Suprapubic skin (tissue), 4 donors: ENCODE measurements at places on chromosomes 6 and 20. TPM values are rescaled to one million over a fixed set of nuclear protein-coding genes. Genes with fewer than 3 reads are reported as not detected.
A peak's percentile ranks its signal among the peaks of the same experiment; 100 is the strongest.

GRCh38 chr20:18056174-18057100 is 1.3 kb downstream of the OVOL2 start:
- no peak for DNase-seq

DNA sequence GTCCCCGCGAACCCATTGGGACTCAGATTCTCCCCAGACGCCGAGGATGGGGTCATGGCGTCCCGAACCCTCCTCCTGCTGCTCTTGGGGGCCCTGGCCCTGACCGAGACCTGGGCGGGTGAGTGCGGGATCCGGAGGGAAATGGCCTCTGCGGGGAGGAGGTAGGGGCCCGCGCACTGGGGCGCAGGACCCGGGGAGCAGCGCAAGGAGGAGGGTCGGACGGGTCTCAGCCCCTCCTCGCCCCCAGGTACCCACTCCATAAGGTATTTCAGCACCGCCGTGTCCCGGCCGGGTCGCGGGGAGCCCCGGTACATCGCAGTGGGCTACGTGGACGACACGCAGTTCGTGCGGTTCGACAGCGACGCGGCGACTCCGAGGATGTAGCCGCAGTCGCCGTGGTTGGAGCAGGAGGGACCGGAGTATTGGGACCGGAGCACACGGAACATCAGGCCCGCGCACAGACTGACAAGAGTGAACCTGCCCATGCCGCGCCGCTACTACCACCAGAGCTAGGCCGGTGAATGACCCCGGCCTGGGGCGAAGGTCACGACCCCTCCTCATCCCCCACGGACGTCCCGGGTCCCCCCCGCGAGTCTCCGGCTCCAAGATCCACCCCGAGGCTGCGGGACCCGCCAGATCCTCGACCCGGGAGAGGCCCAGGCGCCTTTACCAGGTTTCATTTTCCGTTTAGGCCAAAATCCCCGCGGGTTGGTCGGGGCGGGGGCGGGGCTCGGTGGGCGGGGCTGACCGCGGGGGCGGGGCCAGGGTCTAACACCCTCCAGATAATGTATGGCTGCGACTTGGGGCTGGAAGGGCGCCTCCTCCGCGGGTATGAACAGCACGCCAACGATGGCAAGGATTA is 15.7 kb upstream of the HLA-A start:
- peak; percentile 86 for DNase-seq

GRCh38 chr6:169185011-169185521 is 68.6 kb downstream of the THBS2 start:
- DNase-seq = no peak

DNA sequence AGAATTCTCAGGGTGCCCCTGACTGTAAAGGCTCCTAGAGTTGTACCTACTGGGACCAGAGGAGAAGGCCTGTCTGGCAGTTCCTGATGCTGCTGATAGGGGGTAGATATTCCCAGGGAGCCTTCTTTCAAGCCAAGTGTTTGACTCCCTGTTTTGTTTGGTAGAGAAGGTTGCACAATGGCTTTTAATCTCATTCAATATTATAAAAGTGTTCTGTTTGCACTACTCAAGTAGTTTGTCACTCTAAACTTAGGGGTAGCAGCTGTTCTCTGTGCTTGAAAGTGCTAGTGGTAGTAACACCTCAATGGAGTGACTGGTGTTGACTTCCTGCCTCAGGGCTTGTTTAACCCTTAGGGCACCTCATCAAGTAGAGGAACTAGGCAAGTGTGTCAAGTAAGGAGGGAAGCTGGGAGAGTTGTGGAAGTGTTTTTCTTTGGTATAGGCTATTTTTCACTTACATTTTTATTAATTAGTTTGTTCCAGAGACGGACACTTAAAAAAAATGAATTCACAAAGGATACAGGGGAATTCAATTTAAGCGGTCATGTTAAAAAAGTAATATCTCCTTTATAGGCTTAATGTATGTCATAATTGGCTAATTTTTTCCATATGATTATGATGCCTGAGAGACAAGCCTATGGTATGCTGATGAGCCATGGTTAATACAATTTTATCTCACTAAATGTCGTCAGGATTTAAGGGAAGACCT is 38.1 kb downstream of the BICRAL start:
- no peak for DNase-seq

GRCh38 chr6:127868338-127868737 is 32.5 kb downstream of the THEMIS start:
- no peak for DNase-seq

GRCh38 chr6:45684476-45684875 is 306.7 kb upstream of the SUPT3H start:
- DNase-seq = no peak

DNA sequence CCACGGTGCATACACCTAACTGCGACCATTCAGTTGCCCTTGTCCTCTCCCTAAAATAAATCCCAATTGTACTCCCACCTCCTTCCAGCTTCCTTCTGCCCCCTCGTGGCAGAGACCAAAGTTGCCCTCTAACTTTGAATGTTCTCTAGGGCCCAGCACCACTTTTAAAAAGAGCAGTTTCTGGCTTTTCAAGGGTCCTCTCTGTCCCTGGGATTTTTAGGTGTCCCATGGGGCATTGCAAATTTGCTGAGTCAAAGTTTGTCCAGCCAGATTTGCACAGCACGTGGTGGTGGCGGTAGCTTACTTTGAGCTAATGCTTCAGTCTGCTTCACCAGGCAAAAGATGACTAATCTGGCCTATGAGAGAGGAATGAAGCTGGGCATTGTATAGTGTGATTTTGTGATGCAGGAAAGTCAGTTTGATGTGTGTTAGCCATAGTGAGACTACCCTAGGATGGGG is 100.2 kb downstream of the PERP start:
- no peak for DNase-seq

DNA sequence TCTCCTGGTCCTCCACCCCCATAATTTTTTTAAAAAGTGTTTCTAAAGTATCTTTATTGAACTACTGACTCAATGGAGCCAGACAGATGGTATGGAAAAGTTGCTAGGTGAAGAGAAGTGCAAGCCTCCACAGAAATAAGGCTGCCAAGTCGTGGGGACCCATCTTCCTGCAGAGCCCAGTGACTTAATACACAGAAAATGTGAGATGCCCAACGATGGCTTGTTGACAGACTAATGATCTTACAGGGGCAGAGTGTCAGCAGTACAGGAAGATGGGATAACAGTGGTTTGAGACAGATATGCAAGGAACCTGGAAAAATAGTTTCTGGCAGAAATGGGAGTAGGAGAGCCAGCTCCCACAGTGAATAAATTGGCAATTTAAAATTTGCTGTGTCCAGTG is 43.3 kb downstream of the FYN start:
- no peak for DNase-seq

GRCh38 chr6:30819297-30819917 is 64.9 kb upstream of the DDR1 start:
- DNase-seq = no peak

DNA sequence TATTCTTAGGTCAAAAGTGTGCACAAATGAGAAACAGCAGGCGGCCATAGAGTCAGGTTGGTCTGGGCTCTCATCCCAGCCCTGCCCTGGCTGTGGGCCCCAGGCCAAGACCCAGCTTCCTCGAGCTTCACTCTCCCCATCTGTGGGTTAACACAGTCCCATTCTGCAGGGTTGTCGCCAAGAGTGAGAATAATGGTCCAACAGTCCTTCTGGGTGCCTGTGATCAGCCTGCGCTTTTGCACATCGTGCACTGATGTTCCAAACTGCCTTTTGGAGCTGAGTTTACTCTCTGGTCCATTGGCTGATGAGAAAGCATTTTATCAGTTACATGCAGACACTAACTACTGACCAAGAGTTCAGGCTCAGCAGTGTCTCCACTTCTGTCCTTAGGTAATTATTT is 82.6 kb downstream of the INSM1 start:
- DNase-seq = no peak

DNA sequence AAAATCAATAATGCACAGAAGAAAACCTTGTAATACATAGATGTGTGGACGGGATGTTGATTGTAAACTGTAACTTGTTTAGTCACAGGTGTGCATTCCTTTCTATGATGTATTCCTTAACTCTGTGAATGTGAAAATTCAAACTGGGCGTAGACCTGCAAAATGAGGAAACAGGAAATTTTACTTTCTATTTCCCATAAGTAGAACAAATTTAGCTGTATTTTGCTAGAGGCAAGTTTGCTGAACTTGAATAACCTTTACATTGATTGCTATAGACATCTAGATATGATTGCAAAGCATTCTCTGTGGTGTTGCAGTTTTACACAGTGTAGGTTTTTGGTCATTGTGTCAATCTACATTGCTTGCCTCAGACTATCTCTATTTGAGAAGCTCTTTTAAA is 368.4 kb upstream of the MAN1A1 start:
- no peak for DNase-seq

- no peak for DNase-seq
These were observed 45.8 kb upstream of the TNFRSF21 start for GRCh38 chr6:47355496-47355895.

DNA sequence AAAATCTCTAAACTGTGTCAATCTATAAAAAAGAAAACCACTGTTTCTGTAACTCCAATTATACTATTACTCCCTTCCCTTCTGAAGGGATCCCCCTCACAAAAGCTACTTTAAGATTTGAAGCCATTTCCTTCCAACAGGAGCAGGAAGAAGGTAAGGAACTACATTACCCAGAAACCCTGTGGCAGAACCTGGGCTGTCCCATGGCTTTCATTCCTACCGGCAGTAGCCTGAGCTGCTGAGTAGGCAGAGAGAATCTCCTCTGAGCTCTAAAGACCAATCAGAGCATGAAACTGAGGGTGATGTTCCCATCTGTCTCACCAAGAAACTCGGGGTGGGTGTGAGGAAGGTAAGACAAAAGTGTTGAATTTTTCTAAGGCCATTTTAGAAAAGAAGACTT is 108.0 kb upstream of the LRFN2 start:
- no peak for DNase-seq

- DNase-seq = no peak
These were observed 21.3 kb downstream of the SPATA2 start for GRCh38 chr20:49894073-49894470.

- no peak for DNase-seq
These were observed 9.7 kb upstream of the CCN6 start for GRCh38 chr6:112044196-112044595.

DNA sequence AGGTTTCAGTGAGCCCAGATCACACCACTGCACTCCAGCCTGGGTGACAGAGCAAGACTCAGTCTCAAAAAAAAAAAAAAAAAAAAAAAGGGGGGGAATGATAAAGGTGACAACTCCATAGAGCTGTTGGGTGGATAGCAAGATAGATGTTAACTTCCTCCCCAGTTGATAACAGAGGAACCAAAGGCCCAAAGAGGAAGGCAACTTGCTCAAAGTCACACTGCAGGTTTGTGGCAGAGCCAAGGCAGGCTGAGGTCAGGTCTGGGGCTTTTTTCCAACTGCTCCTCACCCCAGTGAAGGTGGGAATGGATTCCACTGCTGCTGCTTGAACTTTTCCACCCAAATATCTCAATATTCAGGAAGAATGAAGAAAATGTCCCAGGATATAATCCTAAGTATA is 26.7 kb downstream of the HCK start:
- no peak for DNase-seq

DNA sequence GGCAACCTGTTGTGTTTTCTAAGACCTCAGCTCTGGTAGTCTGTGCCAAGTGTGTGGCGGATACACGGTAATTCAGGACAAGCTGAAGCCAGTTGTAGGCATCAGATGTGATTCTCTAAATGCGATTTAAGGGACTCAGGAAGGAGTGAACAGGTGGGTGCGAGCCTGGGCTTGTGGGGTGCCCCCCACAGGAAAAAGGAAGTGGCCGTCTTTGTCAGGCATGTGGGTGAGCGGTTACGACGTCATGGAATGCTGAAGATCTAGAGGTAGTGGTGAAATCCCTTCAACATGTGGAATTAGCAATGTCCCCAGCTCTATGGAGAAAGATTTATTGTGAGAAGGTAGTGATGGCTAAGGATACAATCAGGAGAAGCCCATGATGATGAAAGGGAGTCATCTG is 95.1 kb upstream of the EXOC2 start:
- DNase-seq = no peak

GRCh38 chr6:159894991-159895390 is 4.2 kb downstream of the MAS1 start:
- DNase-seq = no peak

- no peak for DNase-seq
These were observed 735 bp downstream of the SOBP start for GRCh38 chr6:107490566-107491137.

DNA sequence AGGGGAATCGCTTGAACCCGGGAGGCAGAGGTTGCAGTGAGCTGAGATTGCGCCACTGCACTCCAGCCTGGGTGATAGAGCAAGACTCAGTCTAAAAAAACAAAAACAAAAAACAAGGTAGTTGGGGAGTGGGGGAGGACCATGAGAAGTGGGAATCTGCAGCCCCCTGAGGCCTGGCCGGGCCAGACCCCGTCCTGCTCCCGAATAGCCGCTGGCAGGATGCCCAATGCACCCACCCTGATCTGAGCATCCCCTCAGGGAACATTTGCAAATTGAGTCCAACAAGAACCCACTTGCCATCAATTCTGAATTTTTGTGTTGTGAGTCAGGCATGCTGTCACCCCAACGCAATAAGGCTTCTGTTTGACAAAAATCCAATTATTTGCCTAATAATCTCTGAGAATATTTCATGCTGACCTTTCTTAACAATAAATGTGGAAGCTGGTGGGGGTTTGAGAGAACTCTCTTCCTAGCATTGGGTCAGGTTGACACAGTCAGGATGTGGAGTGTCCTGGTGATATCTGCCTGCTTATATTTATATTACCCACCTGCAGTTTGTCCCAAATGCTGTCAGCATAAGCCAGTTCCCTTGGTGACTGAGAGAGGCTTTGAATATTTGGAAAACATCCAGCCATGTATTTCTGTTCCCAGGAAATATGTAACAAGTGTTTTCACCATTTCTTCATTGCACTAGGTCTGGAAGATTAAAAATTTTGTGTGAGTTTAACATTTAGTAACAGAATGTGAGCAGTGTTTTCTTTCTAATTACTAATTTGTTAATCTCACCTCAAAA is 28.4 kb upstream of the FRMD1 start:
- DNase-seq = no peak

DNA sequence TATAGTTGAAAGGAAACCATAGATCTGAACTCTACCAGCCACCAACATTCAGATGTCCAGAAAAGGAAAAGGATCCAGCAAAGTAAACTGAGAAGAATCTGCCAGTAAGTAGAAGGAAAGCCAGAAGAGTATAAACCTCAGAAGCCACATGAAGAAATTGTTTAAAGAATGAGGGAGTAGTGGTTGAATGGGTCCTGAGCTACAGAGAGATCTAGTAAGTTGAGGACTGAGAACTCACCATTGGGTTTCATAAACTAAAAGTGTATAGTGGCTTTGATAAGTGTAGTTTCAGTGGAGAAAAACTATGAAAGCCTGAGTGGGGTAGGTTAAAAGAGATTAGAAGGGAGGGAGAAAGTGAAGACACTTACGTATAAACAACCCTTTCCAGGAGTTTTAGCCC is 32.0 kb upstream of the SUMO4 start:
- DNase-seq = no peak

- DNase-seq = no peak
These were observed 203.4 kb downstream of the MYLK4 start for GRCh38 chr6:2547355-2547754.

Gene MUC22
- total RNA-seq = 0.18 TPM

Gene BMP6
- 1.8 TPM for total RNA-seq

Gene PHF10
- 48.0 TPM for total RNA-seq

Gene TRIM31
- not detected for total RNA-seq

Gene MYLK2
- total RNA-seq = not detected

Gene PRR18
- not detected for total RNA-seq

Gene HLA-DOA
- 7.2 TPM for total RNA-seq

Gene SYCP2L
- total RNA-seq = 5.2 TPM

Gene EMILIN3
- total RNA-seq = 4.4 TPM

Gene AGPAT1
- total RNA-seq = 68.9 TPM
